CD4-positive, CD25-positive, alpha-beta regulatory T cell (primary cell): ENCODE measurements at places on chromosomes 12 and 14.
A peak's percentile ranks its signal among the peaks of the same experiment; 100 is the strongest.

- DNase-seq = no peak
Observed at GRCh38 chr14:64137657-64138290, 156.4 kb downstream of the ESR2 start.

DNA sequence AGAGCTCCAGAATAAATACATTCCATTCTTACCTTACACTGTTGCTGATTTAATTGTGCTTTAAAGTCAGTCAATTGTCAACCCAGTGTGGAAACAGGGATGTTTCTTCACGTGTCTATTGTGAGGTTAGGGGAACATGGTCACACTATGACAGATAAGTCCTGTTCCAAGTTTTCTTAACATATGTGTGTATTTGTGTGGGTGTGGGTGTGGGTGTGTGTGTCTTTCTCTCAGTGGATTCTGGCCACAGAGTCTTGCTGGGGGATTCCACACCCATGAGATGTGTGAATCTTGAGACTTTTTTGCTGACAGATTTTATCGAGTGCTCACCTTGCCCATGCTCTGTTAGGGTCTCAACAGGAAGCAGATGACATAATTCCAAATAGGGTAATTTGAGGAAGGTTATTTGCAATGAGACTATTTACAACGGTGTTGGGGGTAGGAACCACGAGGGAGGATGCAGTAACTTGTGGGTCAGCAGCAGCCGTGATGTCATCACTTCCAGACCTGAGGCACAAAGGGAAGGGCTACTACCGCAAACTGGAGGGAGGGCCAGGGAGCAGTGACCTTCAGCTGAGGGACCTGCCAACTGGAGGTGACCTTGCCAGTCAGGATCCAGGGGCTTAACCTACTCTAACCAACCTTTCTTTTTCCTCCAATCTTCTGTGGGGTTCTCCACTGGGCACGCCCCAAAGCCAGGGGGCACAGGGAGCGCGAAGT lies 1.9 kb upstream of the VRK1 start:
- DNase-seq = no peak

DNA sequence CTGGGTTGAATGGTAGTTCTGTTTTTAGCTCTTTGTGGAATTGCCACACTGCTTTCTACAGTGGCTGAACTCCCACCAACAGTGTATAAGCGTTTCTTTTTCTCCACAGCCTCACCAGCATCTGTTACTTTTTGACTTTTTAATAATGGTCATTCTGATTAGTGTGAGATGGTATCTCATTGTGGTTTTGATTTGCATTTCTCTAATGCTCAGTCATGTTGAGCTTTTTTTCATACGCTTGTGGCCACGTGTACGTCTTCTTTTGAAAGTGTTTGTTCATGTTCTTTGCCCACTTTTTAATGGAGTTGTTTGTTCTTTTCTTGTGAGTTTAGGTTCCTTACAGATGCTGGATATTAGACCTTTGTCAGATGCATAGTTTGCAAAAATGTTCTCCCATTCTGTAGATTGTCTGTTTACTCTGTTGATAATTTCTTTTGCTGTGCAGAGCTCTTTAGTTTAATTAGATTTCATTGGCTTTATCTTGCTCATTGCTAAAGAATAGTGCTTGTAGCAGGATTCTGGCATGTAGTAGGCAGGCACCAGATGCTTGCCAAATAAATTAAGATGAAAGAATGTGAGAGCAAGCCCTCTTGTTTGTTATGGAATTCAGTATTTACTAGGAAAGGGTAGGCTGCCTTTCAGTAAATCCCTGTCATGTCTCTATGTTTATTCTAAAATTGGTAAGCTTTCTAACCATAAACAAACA lies 86.8 kb downstream of the PDE3A start:
- DNase-seq = no peak

DNA sequence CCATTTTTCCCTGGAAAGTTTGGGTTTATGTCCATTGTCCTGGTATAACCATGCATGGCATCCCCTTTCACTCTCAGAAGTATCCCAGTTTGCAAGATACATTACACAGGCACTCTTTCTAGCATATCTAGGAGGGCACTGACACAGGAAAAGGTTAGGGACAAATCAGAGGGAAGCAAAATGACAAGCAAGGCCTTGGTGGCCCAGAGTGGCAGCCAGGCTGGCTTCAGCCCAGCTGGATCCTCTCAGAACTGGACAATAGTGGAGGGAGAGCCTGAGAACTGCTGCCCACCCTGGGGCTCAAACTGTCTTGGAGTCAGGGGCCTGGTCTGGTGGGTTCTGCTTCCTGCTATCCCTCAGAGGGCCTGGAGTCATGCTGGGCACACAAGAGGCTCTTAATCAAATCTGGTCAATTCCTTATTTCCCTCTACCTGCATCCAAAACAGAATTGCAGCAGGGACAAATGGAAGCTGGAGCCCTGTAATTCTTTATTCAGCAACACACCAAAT lies 2.6 kb downstream of the VDR start:
- no peak for DNase-seq

GRCh38 chr14:89992273-89992672 lies 36.5 kb downstream of the TDP1 start:
- no peak for DNase-seq

- no peak for DNase-seq
Observed at GRCh38 chr14:72554401-72554800, 339.5 kb downstream of the DPF3 start.

GRCh38 chr14:95994593-95994928 lies 44.6 kb upstream of the C14orf132 start:
- no peak for DNase-seq

DNA sequence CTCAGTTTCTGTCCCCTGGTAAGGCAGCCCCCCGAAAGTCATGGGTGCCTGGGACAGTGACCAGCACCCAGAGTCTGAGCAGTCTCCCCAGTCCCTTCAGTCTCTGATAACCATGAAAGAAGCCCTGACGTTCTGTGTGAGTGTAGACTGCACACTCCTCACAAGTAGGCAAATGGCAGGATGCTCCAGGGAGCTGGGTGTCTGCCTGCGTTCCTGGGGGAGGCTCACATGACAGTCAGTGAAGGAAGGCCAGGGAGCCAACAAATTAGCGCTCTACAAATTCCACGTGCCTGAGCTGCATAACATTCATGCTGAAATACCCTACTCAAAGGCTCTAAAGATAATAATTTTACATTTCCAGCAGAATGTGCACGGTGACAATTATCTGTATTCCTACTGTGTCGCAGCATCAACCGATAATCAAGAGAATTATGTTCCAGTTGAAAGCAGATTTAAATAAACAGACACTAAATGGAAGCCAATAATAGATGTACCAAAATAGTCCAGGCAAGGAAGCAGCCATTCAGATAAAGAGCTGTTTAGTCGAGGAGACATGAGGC lies 56.3 kb downstream of the ASCL1 start:
- no peak for DNase-seq

GRCh38 chr12:85725991-85726390 lies 110.2 kb downstream of the RASSF9 start:
- DNase-seq = no peak

DNA sequence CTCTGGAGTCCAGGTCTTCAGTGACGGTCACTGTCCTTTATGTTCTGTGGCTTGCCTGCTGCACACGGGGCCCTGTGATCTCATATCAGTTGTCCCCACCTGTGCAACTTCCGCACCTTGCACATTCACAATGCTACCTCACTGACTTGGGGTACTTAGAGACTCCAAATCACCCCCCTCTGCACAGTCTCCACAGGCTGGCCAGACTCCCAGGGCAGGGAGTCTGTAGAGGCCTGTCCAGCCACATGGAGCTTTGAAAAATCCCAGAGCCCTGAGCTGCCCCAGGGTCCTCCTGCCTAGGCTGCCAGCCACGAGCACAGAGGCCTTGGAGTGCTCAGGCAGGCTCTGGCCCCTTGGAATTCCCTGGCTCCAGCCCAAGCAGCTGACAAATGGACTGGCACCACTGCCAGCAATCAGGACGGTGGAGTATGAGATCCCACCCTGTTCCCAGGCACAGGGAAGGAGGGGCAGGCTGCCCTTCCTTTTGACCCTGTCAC lies 26.4 kb downstream of the CMKLR1 start:
- no peak for DNase-seq

- DNase-seq = no peak
Observed at GRCh38 chr14:101501341-101501740, 60.0 kb upstream of the DIO3 start.

- no peak for DNase-seq
Observed at GRCh38 chr14:77217551-77217950, 36.0 kb downstream of the TMEM63C start.

DNA sequence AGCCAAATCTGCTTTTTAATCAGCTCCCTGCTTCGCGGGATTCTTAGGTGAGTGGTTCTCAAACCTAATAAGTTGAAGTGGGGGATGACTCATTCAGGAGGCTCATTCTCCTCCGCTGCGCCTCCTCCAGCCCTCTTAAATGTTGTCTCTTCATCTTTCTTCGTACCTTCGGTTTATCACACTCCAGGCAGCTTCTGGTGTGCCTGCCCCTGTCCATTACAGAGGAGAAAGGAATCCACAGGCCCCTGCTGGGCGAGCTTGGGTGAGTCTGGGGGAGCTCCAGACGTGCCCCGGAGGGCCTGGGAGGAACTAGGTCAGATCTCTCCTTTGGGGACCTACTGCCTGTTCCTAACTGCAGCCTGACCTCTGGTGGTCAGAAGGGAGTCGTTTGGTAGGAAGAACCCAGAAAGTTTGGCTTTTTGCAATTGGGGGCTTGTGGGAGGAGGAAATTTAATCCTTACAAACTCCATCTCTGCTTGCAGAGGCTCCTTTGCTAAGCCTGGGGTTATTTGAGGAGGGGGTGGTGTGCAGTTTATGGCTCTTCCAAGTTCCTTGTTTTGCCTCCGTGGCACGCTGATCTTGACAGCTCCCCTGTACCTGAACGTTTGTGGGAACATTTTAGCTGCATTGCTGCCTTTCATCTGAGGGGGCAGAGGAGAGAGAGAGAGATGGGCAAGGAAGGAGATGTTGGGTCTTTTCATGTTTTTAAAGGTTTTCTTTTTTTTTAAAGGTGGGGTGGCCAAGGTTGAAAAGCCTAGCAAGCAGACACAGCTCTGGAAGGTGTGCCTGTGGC lies 84.1 kb upstream of the GNG2 start:
- DNase-seq = peak; percentile 10

DNA sequence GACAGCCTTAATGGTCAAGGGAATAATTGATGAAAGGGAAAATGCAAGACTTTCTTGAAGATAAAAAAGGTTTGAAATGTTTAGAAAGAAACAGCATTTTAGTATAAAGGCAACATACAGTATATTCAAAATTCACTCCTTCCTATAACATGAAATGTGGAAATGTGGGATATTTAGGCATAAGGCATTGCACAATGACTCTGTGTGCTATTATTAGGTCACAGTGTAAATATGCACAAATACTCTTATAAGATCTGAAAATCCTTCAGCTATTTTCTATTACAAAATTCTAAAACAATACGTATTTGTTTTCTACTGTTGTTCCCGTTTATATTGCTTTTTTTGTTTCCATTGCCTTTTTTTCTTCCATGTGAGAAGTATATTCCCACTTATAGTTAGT lies 127.7 kb downstream of the SLC16A7 start:
- no peak for DNase-seq

- no peak for DNase-seq
Observed at GRCh38 chr14:76696361-76696760, 64.9 kb upstream of the VASH1 start.

- DNase-seq = no peak
Observed at GRCh38 chr14:65016471-65016870, 29.8 kb downstream of the FNTB start.

DNA sequence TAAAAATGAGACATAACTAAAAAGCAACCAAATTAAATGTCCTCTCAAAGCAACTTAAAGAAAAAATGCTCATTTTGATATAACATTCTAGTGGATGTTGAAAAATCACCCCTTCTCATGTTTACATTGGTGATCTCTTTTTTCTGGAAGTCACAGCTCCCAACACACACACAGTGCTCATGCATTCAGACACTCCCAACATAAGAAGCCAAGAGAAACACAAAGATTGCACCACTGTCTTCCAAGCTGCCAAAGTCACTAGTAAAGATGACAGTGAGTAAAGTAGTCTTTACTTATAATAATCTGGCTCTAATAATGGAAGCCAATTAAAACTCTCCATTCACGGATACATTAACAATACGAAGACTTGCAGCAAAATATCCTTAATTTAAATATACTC lies 218.4 kb downstream of the NTF3 start:
- no peak for DNase-seq

DNA sequence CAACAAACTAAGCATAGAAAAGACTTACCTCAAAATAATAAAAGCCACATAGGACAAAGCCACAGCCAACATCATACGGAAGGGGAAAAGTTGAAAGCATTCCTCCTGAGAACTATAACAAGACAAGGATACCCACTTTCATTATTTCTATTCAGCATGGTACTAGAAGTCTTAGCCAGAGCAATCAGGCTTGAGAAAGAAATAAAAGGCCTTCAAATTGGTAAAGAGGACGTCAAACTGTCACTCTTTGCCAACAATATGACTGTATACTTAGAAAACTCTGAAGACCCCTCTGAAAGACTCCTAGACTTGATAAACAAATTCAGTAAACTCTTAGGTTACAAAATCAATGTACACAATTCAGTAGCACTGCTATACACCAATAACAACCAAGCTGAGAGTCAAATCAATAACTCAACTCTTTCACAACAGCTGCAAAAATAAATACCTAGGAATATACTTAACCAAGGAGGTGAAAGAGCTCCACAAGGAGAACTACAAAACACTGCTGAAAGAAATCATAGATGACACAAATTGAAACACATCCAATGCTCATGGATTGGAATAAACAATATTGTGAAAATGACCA lies 11.6 kb upstream of the CLEC1A start:
- no peak for DNase-seq

DNA sequence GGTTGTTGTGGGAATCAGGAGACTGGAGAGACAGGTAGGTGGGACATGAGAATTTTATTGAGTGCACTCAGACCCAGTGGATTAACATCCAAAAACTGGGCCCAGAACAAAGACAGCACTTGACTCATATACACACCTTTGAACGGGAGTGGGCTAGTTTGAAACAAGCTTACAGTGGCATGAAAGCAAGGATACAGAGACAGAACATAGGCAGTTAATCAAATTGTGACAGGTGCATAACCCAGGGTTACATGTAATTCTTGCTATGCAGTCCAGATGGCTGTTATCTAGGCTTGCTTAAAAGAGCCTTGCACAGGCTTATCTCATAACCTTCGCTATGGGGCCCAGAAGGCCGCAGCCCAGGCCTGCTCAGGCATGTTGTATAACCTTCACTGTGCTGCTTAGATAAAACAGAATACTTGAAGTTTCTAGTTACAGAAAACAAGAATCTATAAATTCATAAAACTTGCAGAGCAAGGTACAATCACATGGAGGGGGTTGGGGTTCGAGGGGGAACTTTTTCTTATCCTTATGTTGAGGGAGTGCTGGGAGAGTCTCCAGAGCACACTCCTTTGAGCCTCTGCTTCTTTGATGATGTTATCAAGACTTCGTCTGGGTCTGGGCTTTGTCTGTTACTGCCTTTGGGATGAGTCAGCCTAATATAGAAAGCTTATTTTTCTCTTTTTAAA lies 81.7 kb downstream of the TNFAIP2 start:
- DNase-seq = no peak

GRCh38 chr14:64971943-64972791 lies at the start of gene RAB15:
Gene RAB15 (minus strand): TSS chr14:64972336. CDS start chr14:64972076, 260 bp downstream.
- peak; percentile 35 for DNase-seq
